ENCODE measurements at places on chromosomes 16 and 17.

- no peak for DNase-seq
These were observed 22.7 kb downstream of the MYO15B start for GRCh38 chr17:75610103-75610984.

DNA sequence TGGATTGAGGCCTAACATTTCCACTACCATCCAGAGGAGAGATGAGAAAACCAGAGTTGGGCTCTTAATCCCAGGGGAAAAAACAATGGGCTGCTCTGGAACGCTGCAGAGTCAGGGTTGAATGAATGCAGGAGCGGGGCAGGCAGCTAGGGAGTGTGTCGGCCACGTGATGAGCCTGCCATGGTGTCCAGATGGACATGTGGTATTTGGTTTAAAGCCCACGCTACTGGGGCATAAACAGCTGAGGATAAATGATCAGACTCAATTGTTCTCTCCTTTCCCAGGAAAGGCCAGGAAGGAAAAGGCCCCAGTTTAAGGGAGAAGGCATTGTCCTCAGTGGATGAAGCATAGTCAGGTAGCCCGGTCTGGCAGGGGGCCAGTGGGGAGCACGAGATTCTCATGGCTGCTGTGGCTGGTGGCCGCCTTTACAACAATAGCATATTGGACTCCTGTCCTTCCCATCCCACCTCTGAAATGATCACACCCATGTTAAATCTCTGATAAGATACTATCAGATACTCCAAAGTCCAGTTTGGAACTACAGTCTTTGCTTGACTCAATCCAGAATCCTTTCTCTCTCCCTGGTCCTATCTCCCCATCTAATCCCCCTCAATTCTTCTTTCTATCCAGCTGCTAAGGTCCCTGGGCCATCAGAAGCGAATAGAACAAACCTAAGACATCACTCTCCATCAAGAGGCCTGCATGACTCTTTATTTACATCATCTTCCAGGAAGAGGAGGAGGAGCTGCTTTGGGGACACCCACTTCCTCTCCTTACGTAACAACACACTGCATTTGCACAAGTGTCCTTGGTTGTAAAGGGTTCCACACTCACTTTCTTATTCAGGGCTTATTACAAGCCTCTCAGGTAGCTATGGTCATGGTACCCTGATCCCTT, 20.4 kb downstream of the CA4 start:
- DNase-seq = no peak

- no peak for DNase-seq
These were observed 26.0 kb downstream of the TK2 start for GRCh38 chr16:66523861-66524354.

DNA sequence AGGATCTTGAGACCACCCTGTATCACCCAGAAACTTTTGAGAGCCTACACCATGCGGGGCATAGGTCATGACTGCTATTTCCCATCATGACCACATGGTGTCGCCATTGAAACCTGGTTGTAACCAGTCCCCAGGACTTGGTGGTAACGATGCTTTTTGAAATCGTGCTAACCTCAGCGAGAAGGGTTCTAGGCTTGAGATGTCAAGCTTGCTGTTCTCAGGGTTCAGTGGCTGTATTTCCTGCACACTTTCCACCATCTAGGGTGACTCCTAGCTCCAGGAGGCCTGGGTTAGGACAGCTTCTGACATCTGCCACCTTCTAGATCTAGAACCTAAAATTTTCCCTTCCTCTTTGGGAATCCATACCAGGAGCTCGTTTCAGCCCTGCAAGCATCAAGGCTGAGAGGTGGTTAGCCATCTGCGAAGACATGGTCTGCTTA, 13.0 kb upstream of the SPNS3 start:
- DNase-seq = no peak

GRCh38 chr16:11201498-11202259, 54.3 kb downstream of the SOCS1 start:
- DNase-seq = no peak

Data from stimulated activated CD8-positive, alpha-beta memory T cell treated with anti-CD3 and anti-CD28 coated beads, Interleukin-15, amount 100 ng/mL, for 4 hours (primary cell).